ENCODE measurements at places on chromosomes 7 and 10. TPM values are rescaled to one million over a fixed set of nuclear protein-coding genes. Genes with fewer than 3 reads are reported as not detected.

DNA sequence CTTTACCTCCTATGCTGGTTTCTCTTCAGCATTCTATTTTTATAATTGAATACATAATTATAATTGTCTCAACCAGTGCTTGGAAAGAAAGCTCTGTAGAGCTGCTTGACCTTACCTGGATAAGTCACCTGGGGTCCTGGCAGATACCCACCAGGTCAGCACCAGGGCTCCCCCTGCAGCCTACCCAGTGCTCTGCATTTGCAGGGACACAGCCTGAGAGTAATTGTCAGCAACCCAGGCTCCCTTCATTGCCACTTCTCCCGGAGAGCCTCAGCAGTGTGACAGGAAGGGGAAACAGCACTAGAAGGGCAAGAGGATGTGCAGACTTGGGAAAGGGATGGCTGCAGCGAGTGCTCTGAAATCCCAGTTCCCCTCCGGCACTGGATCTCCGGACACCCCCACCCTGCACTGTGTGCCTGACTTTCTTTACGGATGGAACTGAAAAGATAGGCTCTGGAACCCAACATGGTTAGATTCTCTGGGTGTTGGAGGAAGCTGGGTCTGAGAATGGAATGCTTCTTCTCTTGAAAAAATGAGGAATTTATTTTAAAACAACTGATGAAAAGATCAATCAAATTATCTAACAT lies 11.4 kb upstream of the PAX4 start:
- H3K4me1 ChIP-seq, result no peaks in the 10 kb centered on the region
- no peak for DNase-seq
- H3K27me3 ChIP-seq, result no peaks in the 10 kb centered on the region
- H3K4me3 ChIP-seq, result no peak overlapping the region
- no peaks in the 10 kb centered on the region for H3K36me3 ChIP-seq
- no peak overlapping the region for H3K27ac ChIP-seq

DNA sequence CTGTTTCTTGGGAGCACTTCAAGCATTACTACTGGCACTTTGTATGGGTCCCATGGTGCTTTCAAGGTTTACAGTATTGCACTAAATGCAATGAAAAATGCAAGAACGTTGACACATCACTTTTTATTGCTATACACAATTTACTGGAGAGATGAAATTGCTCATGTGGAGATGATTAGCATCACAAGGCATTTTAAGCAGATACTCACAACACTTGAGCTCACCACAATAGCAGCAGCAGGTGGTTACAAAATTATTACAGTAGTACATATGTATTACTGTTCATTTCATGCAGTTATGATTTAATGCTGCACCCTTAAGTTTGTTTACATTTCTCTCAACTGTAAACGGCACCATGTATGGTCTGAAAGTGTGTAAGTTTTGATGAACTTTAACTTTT lies 537.7 kb downstream of the GRM8 start:
- H3K27ac ChIP-seq, result no peak overlapping the region
- no peaks in the 10 kb centered on the region for H3K36me3 ChIP-seq
- H3K4me3 ChIP-seq, result no peak overlapping the region
- no peaks in the 10 kb centered on the region for H3K4me1 ChIP-seq
- H3K27me3 ChIP-seq, result no peaks in the 10 kb centered on the region

SLC18A3 gene
- 0.49 TPM for total RNA-seq

DNA sequence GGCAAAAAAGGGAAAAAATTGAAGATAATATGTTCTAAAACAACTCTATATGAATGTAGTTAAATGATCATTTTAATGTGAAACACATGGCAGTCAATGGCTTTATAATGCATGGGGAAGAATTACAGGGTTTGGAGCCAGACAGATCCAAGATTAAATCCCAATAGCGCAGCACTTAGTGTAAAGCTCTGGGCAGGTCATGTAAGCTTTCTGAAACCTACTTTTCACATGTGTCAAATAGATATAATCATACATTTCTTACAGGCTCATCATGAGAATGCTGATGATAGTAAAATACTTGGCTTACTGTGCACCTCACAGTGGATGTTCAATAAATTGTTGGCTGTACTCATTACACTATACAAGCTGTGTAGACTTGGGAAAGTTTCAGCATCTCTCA lies 48.0 kb upstream of the ZNF365 start:
- no peaks in the 10 kb centered on the region for H3K27me3 ChIP-seq
- DNase-seq, result no peak
- no peaks in the 10 kb centered on the region for H3K36me3 ChIP-seq
- no peaks in the 10 kb centered on the region for H3K4me1 ChIP-seq

TFR2 gene
- total RNA-seq, result 0.25 TPM

- H3K4me3 ChIP-seq, result peak within 1 kb of the TSS; percentile 48
- H3K4me1 ChIP-seq, result peaks cover 14% of the 10 kb centered on the region
- H3K27ac ChIP-seq, result no peak within 1 kb of the TSS
- no peak for DNase-seq
- peaks cover 7% of the 10 kb centered on the region for H3K27me3 ChIP-seq
Measured at GRCh38 chr10:100519311-100520051, at the start of gene SEC31B. Gene SEC31B, minus strand, starts transcription at chr10:100519861. Its CDS starts 2,909 bp downstream, at chr10:100516952.

GRCh38 chr7:64863021-64863420 lies 40.1 kb upstream of the ZNF273 start:
- H3K4me3 ChIP-seq, result no peak overlapping the region
- H3K27me3 ChIP-seq, result no peaks in the 10 kb centered on the region
- H3K27ac ChIP-seq, result no peak overlapping the region
- no peaks in the 10 kb centered on the region for H3K4me1 ChIP-seq

PPP1R17 gene
- not detected for total RNA-seq

GRCh38 chr7:47572939-47573757 lies 8.8 kb downstream of the TNS3 start:
- no peak for DNase-seq
- peak overlapping the region; percentile 77 for H3K27ac ChIP-seq
- peaks cover 78% of the 10 kb centered on the region for H3K4me1 ChIP-seq

DNA sequence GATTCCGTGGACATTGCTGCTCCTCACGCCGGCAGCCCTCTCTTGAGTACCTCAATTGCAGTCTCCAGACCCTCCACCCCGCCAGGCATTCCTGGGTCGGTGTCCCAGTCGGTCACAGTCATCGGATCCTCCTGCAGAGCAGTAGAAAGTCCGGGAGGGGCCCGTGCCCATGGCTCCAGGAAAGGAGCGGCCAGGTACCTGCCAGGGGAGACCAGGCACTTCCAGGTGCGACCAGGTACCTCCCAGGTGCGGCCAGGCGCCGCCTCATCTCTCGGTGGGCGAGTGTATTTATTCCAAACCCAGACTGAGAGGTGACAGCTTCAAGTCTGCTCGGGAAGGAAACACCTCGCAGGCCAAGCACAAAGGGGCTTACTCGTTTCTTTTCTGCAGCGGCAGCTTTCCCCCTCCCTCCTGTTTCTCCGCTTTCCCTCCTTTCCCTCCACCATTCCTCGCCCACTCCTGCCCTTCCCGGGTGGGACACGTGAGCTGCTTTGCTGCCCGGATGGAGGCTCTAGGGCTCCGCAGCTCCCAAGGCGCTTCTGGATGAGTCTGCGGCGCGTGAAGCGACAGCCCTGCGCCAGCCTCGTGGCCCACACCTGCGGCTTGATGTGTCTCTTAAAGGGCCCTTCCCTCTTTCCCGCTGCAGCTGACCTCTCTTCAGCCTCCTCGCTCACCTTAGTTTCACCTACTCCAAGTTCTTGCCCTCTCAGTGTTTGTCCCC lies 39.4 kb upstream of the AGK start:
- no peak overlapping the region for H3K27ac ChIP-seq
- DNase-seq, result no peak
- peak overlapping the region; percentile 12 for H3K4me3 ChIP-seq
- no peaks in the 10 kb centered on the region for H3K36me3 ChIP-seq
- H3K4me1 ChIP-seq, result peaks cover 8% of the 10 kb centered on the region
- H3K27me3 ChIP-seq, result no peaks in the 10 kb centered on the region

GRCh38 chr7:33932832-33933468 lies 27.6 kb downstream of the BMPER start:
- H3K4me1 ChIP-seq, result peaks cover 17% of the 10 kb centered on the region
- H3K36me3 ChIP-seq, result no peaks in the 10 kb centered on the region
- DNase-seq, result no peak
- H3K27me3 ChIP-seq, result no peaks in the 10 kb centered on the region

DNA sequence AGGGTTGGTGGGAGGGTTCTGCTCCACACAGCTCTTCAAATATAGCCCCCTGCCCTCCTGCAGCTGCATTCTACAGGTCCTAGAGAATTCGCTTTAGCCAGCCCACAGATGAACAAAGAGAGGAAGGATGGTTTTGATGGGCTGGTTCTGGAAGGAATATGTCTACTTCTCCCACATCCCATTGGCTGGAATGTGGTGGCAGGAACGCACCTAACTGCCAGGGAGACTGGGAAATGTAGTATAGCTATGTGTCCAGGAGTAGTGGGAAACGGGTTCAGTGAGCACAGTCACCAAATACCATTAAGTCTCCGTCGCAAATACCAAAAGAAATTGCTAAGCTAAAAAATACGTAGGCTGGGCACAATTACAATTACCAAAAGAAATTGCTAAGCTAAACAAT lies 7.3 kb upstream of the PTER start:
- H3K27me3 ChIP-seq, result no peaks in the 10 kb centered on the region
- no peak for DNase-seq
- H3K4me1 ChIP-seq, result no peaks in the 10 kb centered on the region
- H3K27ac ChIP-seq, result no peak overlapping the region

PNLIPRP1 gene
- total RNA-seq, result not detected

MKRN1 gene
- total RNA-seq, result 38.8 TPM

- no peaks in the 10 kb centered on the region for H3K4me1 ChIP-seq
- no peak overlapping the region for H3K4me3 ChIP-seq
- no peak for DNase-seq
- no peaks in the 10 kb centered on the region for H3K36me3 ChIP-seq
Measured at GRCh38 chr10:47332371-47332770, 10.1 kb downstream of the GDF2 start.

ACBD5 gene
- total RNA-seq, result 12.3 TPM

GRCh38 chr7:91455411-91455810 lies 191.2 kb downstream of the FZD1 start:
- no peak for DNase-seq
- H3K27ac ChIP-seq, result no peak overlapping the region
- no peaks in the 10 kb centered on the region for H3K27me3 ChIP-seq
- no peak overlapping the region for H3K4me3 ChIP-seq

FAM171A1 gene
- total RNA-seq, result 8.6 TPM

ANKRD30A gene
- not detected for total RNA-seq

GRCh38 chr7:149607683-149608082 lies 110.1 kb upstream of the ZNF746 start:
- H3K27ac ChIP-seq, result no peak overlapping the region
- no peak overlapping the region for H3K4me3 ChIP-seq
- DNase-seq, result no peak
- no peaks in the 10 kb centered on the region for H3K4me1 ChIP-seq

All from vagina (tissue), 2 donors.